ENCODE measurements at places on chromosomes 13 and 19.

GRCh38 chr13:109778102-109778542 lies 8.3 kb downstream of the IRS2 start:
- no peak for DNase-seq

- DNase-seq = no peak
Observed at GRCh38 chr13:79423801-79424642, 18.0 kb upstream of the RBM26 start.

DNA sequence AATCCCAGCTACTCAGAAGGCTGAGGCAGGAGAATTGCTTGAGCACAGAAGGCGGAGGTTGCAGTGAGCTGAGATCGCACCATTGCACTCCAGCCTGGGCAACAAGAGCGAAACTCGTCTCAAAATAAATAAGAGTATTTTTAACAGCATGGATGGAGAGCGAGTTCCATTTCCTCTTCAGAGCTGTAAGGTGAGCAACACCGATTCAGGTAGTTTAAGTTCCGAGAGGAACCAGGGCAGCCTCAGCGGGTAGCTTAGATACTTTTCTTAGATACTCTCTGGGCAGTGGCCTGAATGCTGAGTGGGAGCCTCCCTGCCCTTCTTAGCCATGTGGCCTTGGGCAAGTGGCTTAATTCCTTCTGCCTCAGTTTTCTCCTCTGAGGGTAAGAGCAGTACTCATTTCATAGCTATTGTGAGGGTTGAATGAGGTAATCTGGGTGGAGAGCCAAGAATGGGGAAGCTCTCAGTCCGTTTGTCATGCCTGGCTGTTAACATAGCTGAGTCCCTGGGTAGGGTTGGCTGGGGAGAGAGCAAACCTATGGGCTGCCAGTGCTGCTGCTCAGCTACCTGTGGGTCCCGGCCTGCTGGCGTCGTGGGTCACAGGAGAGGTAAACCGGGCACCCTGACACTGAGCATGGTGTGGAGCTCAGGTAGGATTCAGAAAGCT lies 4.1 kb downstream of the ATP11A start:
- no peak for DNase-seq

GRCh38 chr13:112065521-112065866 lies 1.5 kb upstream of the SOX1 start:
- DNase-seq = no peak

GRCh38 chr13:114236227-114236626 lies 1.5 kb downstream of the CDC16 start:
- DNase-seq = no peak

DNA sequence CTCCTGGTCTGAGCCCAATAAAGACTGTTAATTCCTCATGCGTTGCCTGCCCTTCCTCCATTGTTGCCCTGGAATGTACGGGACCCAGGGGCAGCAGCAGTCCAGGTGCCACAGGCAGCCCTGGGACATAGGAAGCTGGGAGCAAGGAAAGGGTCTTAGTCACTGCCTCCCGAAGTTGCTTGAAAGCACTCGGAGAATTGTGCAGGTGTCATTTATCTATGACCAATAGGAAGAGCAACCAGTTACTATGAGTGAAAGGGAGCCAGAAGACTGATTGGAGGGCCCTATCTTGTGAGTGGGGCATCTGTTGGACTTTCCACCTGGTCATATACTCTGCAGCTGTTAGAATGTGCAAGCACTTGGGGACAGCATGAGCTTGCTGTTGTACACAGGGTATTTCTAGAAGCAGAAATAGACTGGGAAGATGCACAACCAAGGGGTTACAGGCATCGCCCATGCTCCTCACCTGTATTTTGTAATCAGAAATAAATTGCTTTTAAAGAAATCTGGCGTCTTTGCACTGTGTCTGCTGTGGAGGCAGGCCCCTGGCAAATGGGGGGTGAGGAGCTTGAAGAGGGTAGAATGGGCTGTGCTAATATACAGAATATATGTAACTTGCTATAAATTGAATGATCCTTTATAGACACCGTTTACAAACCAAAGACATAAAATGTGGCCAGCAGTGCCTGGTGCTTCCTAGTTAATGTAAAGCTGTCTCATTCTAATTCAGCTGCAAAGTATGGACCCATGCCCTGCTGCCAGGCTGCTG lies 4.2 kb upstream of the RPS11 start:
- no peak for DNase-seq

DNA sequence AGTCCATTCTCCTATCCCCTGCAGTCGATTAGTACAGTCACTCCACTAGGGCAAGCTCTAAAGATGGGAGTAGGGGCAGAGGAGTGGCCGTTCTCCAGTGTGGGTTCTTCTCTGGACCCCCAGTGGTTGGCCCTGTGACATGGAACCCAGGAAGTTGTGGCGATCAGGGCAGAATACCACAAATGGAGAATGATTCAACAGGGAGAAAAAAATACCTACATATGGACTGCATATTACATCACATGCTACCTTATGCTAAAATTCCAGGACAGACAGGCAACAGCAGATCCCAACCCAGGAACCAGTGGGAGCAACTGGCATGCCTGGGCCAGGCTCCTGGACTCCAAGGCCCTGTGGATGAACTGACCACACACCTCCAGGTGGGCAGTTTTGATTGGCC lies 20.4 kb downstream of the POU2F2 start:
- no peak for DNase-seq

DNA sequence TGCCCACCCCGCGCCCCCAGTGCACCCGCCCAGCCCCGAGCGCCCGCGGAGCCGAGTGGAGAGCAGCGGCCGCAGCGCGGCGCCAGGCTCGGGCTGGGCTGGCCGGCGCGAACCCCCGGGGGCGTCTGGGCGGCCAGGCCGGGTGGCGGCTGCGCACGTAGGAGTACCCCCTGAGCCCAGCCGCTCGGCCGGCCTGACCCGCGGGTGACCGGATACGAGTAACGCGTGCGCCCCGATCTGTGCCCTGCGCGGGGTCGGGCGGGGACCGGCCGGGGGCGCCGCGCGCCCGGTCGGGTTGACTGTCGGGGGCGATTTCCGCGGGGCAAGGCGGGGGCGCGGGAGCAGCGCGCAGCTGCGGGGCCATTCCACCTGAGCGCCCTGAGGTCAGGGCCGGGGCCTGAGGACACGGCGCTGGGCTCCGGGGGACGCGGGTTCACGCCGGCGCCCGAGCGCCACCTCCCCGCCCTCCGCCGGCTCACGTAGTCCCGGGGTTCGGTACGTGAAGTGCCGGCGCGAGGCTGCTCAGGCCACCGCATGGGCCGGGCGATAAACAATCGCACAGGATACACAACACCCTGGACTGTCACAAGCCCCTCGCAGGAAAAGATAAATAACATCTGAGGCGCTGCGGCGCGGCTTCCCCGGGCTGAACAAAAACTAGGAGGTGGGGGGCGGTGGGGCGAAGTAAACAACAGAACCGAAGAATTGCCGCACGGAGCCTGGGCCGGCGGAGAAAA lies 37.6 kb upstream of the FLT1 start:
- no peak for DNase-seq

GRCh38 chr19:2112516-2113320 lies 16.0 kb downstream of the IZUMO4 start:
- DNase-seq = no peak

DNA sequence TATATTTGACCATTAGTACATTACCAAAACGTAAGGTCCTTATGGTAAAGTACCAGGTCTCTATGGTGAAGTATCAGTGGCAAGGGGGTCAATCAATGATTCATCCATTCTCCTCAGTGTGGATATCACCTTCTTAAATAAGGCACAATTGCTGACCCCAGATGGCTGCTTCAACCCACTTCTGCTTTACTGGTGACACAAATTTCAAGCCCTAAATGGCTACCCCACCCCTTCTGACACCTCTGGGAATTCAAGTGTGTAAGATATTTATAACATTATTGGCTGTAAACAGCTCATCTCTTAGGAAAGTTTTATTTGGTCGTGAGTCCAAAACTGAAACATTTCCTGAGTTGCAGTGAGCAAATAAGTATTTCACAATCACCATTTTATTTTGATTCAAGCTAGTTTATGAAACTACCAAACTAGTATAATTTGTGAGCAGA lies 7.9 kb upstream of the WBP4 start:
- DNase-seq = no peak

GRCh38 chr19:14006766-14007562 lies 844 bp upstream of the RFX1 start:
- DNase-seq = peak; percentile 75

GRCh38 chr13:27352698-27353097 lies 71.7 kb upstream of the GTF3A start:
- no peak for DNase-seq

DNA sequence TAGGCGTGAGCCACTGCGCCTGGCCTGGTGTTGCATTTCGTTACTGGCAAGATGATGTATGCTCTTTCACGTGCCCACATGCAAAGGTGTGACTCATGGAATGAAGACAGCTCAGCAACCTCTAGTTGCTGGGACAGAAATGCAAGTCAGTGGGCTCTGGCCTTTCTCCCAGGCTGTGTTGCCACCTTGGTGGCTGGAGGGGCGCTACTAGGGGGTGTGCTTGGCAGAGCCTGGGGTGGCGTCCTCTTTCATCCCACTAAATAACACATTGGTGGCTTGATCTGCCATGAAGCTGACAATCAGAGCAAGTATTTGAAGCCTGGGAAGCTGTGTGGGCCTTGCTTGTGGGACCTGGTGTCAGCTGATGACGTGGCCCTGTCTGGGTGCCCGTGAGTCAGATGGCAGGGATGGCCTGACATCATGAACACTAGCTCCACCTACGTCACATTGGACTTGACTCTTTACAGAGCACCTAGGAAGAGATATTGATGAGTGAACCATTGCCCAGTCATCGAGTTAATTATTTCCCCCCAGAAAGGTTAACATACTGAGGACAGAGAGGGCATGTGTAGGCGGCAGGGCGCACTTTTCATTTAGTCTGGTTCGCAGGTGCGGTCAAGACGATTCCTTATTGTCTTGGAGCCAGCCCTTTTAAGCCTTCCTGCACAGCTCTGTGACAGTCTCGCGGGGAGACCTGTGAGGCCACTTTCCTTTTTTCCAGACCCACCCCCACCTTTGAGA lies 154.2 kb downstream of the TM9SF2 start:
- no peak for DNase-seq

GRCh38 chr13:28022848-28023518 lies 34.5 kb upstream of the URAD start:
- no peak for DNase-seq

- no peak for DNase-seq
Observed at GRCh38 chr13:112854321-112854720, 114.7 kb upstream of the MCF2L start.

GRCh38 chr13:75326173-75327134 lies 155.5 kb downstream of the TBC1D4 start:
- DNase-seq = peak; percentile 55

Data from stimulated activated CD4-positive, alpha-beta T cell treated with anti-CD3 and anti-CD28 coated beads, Interleukin-4, amount 100 ng/mL, for 4 hours (primary cell).